ENCODE measurements at places on chromosomes 3 and 15.

GRCh38 chr3:55661571-55661970 is 174.5 kb upstream of the WNT5A start:
- DNase-seq: no peak

DNA sequence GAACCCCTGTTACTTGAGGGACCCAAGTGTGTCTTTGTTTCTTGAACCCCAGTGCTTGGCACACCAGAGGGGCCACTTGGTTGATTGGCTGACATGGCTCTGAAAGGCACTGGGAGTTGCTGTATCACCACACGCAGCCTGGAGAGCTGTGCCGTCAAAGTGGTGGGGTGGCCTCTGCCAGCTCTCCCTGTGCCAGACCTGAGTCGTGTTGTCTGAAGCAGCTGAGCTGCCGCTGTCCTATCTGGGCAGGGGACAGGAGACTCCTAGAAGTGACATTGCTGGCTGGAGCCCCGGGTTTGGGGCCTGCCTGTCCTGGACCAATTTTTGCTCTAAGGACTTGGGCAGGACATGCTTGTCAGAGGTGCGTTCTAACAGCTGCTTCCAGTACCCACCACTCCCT is 5.5 kb upstream of the SNX22 start:
- DNase-seq: no peak

DNA sequence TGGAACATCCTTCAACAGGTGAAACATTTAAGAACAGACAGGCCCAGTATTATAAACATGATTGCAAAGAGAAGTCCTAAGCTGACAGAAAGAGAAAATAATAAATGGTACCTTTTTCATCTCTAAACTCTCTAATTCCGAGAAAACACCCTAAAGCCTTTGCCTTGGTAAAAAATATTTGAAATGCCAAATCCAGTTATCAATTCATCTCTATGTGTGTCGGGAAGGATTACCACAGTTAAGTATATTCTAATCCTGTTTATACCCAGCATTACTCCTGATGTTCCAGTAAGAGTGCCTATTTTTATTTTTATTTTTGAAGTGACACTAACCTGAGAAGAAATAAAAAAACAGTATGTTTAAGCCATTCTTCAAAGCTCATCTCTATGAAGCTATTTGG is 219.3 kb upstream of the NANOGP8 start:
- no peak for DNase-seq

DNA sequence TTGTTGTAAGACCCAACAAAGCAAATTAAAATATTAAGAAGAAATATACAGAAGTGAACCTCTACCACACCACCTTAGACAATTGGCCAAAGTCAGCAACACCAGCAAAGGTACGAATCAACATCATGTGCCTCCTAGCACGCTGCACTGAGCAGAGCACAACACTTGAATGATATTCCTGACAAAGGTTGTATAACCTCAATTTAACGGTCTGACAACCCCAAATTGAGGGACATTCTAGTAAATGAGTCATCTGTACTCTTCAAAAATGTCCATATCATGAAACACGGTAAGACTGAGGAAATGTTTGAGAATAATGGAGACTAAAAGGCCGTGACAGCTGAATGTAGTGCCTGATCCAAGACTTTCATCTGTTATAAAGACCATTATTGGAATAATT is 41.3 kb upstream of the TNFSF10 start:
- DNase-seq: no peak

Data from stimulated activated CD4-positive, alpha-beta T cell treated with anti-CD3 and anti-CD28 coated beads, Interleukin-4, amount 100 ng/mL, for 4 hours (primary cell).